NCI-H1436 treated with DMSO at 0.1 percent for 48 hours (cell line): ENCODE measurements at places on chromosomes 6 and 20.
A peak's percentile ranks its signal among the peaks of the same experiment; 100 is the strongest.

GRCh38 chr6:167108278-167108677 lies 14.6 kb upstream of the CCR6 start:
- DNase-seq: no peak

DNA sequence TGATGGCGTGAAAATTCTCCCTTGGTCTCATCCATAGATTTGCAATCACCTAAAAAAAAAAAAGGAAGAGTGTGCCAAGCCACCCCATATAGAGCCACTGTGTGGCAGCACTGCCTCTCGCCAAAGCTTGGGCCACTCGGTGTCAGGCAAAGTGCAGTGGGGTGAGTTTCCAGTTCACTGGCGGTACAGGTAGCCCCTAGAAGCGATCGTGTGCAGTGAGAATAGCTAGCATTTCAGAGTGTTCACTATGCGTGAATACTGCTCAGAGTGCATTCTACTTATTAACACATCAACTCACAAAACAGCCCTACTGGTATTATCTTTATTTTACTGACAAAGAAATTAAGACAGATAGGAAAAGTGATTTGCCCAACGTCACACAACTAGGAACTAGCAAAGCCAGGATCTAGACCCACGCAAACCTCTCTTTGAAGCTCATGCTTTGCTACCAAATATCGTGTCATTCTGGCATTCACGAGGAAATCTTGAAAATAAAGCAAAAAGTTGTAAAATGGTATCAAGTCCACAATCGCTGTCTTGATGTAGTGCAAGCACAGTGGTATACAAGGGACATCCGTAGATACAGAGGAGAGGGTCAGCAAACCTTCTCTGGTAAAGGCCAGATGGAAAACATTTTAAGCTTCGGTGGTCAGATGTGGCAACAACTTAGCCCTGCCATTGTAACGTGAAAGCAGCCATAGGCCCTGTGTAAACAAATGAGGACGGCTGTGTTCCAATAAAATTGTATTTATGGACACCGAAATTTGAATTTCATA lies 10.4 kb upstream of the GCNT2 start:
- peak; percentile 16 for DNase-seq

GRCh38 chr6:111129013-111129412 lies 41.7 kb downstream of the SLC16A10 start:
- no peak for DNase-seq

DNA sequence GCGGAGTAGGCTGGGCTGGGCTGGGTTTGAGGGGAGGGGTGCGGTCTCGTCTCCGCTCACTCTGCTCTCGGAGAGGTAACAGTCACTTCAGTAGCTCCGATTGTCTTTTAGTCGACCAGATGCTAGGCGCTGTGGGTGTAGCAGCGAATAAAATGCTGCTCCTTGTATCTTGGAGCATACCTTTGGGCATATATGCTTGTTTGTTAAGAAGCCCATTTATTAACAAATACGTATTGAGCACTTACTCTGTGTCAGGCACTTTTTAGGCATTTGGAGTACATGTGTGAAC lies 545 bp downstream of the ACTR5 start:
- no peak for DNase-seq

- no peak for DNase-seq
Observed at GRCh38 chr6:298233-299103, 6.2 kb downstream of the DUSP22 start.

- no peak for DNase-seq
Observed at GRCh38 chr6:31462026-31462963, 35.6 kb upstream of the MICB start.

DNA sequence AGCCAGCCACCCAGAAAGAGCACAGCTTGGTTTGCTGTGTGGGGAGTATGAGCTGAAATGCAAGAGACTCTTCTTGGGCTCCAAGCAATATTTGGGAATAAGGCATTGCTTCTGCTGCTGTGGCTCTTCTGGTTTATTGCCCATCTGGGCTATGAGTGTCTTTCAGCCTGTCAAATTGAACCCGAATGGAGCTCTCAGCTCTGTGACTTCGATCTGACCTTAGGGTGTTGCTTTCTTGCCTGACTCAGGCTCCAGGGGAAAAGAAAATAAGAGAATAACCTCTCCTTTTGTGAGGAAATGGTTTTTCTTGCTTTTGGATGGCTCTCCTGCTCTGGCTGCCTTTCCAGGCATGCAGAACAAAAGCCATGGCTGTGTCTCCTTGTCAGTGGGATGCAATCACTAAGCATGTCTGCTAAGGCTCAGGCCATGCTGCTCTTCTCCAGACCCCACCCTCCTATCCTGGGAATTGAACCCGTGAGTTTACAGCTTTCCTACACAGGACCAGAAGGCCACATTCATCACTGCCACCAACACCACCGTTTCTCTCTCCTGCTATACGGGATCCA lies 169.4 kb upstream of the JAG1 start:
- no peak for DNase-seq

DNA sequence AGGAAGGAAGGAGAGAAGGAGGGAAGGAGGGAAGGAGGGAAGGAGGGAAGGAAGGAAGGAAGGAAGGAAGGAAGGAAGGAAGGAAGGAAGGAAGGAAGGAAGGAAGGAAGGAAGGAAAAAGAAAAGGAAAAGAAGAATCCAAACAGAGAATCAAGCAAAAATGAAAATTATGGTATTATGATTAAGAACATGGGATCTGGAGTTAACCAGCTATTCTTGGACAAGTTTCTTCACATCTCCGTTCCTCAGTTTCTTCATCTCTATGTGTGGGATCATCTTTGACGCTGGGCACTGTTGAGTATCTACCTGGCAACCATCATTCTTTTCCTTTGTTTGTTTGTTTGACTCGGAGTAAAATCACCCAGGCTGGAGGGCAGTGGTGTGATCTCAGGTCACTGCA lies 71.6 kb downstream of the ZNF217 start:
- DNase-seq: no peak

DNA sequence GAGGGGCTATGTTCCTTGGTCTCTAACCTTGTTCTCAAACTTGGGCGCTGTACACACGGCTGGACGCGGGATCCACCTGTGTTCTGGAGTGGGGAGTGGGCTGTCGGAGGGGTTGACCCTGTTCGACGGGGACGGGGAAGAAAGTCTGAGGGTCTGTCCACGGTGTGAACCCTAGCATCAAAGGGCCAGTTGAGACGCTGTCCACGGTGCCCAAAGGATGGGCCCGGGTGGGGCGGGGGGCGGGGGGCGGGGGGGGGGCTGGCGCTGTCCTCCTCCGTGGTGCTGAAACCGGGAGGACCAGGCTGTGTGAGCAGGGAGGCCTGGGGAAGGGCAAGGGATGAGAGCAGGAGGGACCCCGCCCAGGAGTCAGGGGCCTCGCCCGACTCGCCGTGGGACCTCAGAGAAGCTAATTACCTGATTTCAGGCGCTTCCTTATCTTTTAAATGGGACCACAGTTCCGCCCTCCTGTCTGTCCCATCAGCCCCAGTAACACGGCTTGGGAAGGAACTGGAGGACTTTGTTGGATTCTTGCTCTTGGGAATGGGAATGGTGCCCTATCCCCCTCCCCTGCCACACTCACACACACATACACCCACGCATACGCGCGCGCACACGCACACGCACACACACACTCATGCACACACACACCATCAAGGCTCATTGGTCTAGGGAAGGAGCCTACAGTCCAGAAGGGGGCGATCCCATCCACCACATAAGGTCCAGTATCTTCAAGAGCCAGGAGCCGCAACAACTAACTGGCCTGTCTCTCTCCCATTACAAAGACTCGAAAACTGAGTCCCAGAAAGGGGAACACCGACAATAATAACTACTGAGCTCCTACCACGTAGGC lies 1.0 kb upstream of the VSTM2L start:
- DNase-seq: no peak

DNA sequence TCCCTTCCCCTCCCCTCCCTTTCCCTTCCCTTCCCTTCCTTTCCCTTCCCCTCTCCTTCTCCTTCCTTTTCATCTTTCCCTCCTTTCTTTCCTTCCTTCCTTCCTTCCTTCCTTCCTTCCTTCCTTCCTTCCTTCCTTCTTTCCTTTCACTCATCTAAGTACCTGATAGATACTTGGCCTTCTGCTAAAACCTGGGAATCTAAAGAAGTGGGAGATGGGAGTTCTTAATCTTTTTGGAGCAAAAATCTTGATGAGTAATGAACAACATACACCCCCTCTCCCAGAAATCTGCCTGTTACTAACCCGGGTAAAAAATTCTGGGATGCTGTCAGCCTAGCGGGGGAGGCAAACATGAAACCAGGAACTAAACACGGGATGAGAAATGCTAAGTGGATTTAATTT lies 100.7 kb downstream of the VEGFA start:
- no peak for DNase-seq

GRCh38 chr6:99604166-99605073 lies 2.2 kb upstream of the PRDM13 start:
- no peak for DNase-seq

DNA sequence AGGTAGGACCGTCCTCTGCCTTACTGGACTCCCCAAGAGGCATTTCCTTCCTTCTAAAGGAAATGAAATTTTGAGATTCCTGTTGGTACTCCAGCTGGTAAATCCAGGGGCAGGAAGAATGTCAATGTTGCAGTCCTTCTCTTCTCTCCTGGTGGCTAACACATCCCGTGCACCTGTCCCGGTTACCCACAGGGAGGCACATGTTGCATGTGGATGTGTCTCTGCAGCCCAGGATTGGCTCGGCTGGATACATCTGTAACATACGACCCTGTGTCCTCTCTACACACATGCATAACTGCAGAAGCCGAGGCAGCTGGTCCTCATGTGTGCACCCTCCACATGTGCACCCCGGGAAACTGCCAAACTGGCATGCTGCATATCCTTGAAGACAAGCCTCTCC lies 1.3 kb upstream of the LRFN2 start:
- DNase-seq: no peak

GRCh38 chr6:167345960-167346359 lies 21.1 kb downstream of the TTLL2 start:
- DNase-seq: no peak

DNA sequence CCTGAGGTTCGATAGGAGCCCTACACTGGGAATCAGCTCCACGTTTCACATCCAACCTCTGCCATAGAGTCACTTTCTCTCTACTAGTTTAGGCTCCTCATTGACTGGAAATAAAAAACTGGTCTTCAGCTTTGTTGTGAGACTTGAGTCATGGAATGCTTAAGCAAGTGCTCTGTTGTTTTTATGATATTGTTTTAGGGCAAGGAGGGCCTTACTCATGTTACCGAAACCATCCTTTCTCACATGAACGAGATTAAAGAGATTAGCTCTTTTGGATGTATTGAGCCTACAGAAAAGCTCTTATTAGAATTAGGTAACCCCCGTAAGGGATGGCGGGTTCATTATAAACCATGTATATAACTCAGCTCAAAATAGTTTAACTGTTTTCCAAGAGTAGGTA lies 6.9 kb upstream of the MOCS1 start:
- DNase-seq: no peak

- DNase-seq: no peak
Observed at GRCh38 chr20:3744806-3745685, 12.6 kb downstream of the HSPA12B start.

GRCh38 chr20:33024243-33024560 lies 7.2 kb upstream of the BPIFB6 start:
- DNase-seq: no peak

DNA sequence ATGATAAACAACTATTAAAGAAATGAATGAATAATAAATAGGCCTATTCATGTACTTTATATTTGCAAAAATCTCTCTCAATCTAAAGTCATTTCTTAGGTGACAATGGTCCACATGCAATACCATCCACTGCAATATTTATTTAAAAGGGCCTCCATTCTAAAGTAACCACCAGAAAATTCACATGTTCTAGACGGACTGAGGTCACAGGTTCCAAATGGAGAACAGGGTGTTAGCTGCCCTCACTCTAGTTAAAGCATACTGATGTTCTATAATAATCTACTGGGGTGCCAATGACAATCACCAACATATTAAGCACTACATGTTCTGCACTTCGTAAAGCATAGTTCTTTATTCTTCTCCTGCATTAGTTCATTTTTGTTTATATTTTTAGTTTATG lies 1.2 kb downstream of the HBS1L start:
- no peak for DNase-seq

GRCh38 chr6:107314531-107314939 lies 144.8 kb downstream of the PDSS2 start:
- no peak for DNase-seq

- no peak for DNase-seq
Observed at GRCh38 chr20:34582911-34583310, 24.4 kb downstream of the MAP1LC3A start.

DNA sequence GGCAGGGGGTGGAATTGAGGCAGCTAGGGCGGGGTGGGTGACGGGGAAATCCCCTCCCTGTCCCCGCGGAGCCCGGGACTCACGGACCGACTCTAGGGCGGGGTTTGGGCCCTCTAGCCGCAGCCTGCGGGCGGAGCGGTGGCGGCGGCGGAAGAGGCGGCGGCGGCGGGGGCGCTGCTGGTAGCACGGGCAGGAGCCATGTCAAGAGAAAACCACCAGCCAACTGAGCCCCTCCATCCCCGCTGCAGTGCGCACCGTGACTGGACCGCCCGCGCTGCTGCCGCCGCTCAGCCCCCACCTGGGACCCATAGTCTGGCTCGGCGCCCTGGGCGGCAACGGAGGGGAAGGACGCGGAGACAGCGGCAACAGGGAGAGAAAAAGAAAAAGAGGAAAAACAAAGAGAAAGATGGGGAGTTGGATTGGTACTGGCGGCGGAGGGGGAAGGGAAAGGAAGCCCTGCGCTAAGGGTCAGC lies 1.2 kb upstream of the C6orf62 start:
- DNase-seq: no peak
